ENCODE measurements at places on chromosomes 4 and X.

GRCh38 chr4:54281054-54281766 is 52.1 kb downstream of the PDGFRA start:
- DNase-seq, result no peak

- no peak for DNase-seq
Measured at GRCh38 chr4:152523731-152524130, 12.2 kb downstream of the FBXW7 start.

- DNase-seq, result no peak
Measured at GRCh38 chr4:152628128-152628527, 51.7 kb downstream of the TMEM154 start.

- no peak for DNase-seq
Measured at GRCh38 chr4:161949946-161950725, 213.7 kb downstream of the FSTL5 start.

GRCh38 chr4:1479454-1479853 is 73.2 kb upstream of the NKX1-1 start:
- DNase-seq, result no peak

GRCh38 chrX:122087341-122087740 is 1039.9 kb downstream of the GLUD2 start:
- no peak for DNase-seq
